Brain microvascular endothelial cell (primary cell): ENCODE measurements at places on chromosomes 2 and 18.

- no peak for DNase-seq
Observed at GRCh38 chr2:212918336-212918735, 233.1 kb downstream of the IKZF2 start.

- DNase-seq: no peak
Observed at GRCh38 chr2:14619441-14619840, 13.1 kb upstream of the LRATD1 start.

DNA sequence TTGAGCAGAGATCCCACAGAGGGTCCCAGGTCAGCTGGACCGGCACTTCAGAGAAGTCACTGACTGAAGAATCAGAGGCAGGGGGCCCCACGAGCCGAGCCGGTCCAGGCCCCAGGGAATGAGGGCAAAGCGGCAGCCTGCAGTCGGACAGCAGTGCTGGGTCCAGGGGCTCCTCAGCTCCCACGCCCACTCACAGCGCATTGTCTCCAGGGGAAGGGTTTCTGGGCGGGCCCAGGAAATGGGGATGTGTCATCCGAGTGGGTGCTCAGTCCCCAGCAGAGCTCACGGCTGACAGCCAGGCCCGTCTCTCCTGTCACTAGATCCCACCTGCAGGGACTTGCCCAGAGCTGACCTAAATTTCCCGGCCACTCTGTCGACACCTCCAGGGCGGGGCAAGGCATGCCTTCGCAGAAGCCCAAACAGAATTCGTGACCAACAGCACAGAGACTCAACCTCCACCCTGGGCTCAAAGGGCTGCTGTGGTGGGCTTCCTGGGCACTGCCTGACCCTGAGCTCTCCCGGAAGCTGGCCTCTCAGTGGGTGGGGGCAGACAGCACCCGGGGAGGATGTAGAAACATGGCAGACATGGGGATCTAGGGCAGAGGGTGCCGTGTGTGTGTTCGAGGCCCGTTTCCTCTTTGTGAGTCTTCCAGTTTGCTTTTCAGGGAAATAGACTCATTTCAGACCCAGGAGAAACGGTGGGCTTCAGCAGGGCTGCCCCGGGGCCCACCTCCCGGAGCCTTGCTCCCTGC is 42.1 kb upstream of the TAF1B start:
- DNase-seq: peak; percentile 74

- DNase-seq: no peak
Observed at GRCh38 chr2:215435280-215435869, 493 bp downstream of the FN1 start.
